Spleen (tissue), 13 donors: ENCODE measurements at places on chromosomes 4 and X. TPM values are rescaled to one million over a fixed set of nuclear protein-coding genes. Genes with fewer than 3 reads are reported as not detected.

Gene SLC9B1
- total RNA-seq: 1.9 TPM

Gene SATL1
- total RNA-seq: not detected

Gene TMEM150C
- total RNA-seq: 26.0 TPM

Gene CFP
- 136 TPM for total RNA-seq

Gene SHISA3
- total RNA-seq: 0.66 TPM

Gene F9
- total RNA-seq: not detected

Gene RAB9B
- 0.94 TPM for total RNA-seq

Gene GAB3
- total RNA-seq: 40.3 TPM

Gene ZNF157
- total RNA-seq: 0.46 TPM

Gene MAEA
- total RNA-seq: 74.1 TPM

Gene GLRA2
- total RNA-seq: not detected

Gene STPG2
- 1.0 TPM for total RNA-seq

Gene HSFX1
- 6.5 TPM for total RNA-seq

Gene TMPRSS11D
- total RNA-seq: not detected

Gene TMEM31
- not detected for total RNA-seq

Gene GRIA3
- not detected for total RNA-seq

Gene DCK
- total RNA-seq: 45.5 TPM

Gene PTCHD1
- total RNA-seq: 0.37 TPM

Gene NRK
- not detected for total RNA-seq

Gene CPXCR1
- not detected for total RNA-seq

Gene PABPC5
- 4.8 TPM for total RNA-seq

Gene EDA2R
- total RNA-seq: 1.1 TPM

Gene PCDH19
- 0.06 TPM for total RNA-seq

Gene STBD1
- total RNA-seq: 0.79 TPM

Gene SOX3
- not detected for total RNA-seq

Gene CCNA2
- total RNA-seq: 10.9 TPM

Gene ASB11
- not detected for total RNA-seq

Gene FNIP2
- 42.5 TPM for total RNA-seq

Gene DRP2
- not detected for total RNA-seq

Gene ASIC5
- total RNA-seq: not detected

Gene DCLK2
- total RNA-seq: 4.9 TPM

Gene CCKAR
- not detected for total RNA-seq

Gene SPIN4
- total RNA-seq: 9.0 TPM
